ENCODE measurements at places on chromosomes 1 and 21.

DNA sequence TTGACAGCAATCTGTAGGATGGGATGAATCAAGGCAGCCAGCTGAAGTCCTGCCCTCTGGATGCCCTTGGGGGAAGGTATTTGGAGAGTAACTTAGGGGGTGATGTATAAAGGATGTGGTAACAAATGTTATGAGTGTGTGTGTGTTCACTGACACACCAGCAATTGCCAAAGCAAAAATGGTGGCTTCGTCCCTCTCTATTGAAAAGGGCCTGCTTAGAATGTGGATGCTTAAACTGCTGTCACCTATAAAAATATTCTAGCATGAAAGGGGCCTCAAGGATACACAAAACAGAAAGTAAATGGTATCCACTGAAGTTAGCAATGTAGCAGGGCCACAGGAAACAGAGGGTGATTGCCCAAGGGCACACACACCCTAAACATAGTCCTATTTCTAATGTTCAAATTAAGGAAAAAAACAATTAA lies 15.1 kb upstream of the AIM2 start:
- DNase-seq, result no peak

DNA sequence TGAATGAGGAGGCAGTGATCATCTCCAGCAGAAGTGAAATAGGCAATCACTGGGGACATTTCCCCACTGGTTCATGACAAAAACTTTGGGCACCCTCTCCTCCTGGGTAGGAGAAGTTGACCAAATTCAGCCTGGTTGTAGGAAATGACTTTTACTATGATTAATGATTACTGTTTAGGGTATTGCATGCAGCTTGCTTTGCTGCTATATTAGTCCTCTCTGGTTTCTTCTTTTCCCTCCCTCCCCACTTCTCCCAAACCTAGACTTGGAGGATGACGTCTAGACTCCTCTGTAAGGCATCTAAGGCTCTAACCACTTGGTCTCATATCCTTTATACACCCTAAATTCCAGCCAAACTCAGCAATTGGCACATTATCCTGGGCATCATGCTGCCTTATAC lies 3.4 kb upstream of the RGS16 start:
- DNase-seq, result no peak

DNA sequence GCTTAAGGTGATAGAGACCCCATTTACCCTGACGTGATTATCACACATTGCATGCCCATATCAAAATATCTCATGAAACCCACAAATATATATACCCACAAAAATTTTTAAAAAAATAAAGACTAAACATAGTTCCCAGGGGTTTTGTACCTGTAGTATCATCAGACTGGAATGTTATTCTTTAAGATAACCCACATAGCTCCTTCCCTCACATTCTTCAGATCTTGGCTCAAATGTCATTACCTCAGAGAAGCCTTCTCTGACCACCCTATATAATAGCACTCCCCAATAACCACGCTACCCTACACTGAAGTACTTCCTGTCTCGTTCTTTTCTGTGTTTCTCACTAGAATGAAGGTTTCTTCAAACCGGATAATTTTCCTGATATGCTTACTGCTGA lies 138.3 kb upstream of the SNX7 start:
- no peak for DNase-seq

DNA sequence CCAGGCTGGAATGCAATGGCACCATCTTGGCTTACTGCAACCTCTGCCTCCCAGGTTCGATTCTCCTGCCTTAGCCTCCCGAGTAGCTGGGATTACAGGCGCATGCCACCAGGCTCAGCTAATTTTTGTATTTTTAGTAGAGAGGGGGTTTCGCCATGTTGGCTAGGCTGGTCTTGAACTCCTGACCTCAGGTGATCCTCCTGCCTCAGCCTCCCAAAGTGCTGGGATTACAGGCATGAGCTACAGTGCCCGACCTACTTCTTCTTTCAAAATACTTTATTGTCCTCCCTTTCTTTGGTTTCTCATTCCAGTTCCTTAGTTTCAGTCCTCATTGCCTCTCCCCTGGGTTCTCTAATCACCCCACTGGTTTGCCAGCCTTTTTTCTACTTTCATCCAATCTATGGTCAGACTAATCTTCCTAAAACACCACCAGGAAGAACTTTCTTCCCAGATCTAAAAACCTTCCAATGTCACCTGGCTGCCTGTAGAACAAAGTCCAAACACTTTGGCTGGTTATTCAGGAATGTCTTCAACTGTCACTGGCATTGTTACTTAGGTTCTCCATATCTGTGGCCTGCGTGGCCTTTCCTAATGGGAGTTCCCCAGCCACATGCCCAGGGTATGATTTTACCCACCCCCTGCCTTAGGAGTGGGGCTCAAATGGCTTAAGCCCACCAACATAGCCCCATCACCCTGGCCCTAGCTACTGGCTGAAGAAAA lies 29.0 kb upstream of the SLC30A1 start:
- DNase-seq, result no peak

GRCh38 chr1:175167861-175168260 lies 24.7 kb downstream of the KIAA0040 start:
- DNase-seq, result no peak

DNA sequence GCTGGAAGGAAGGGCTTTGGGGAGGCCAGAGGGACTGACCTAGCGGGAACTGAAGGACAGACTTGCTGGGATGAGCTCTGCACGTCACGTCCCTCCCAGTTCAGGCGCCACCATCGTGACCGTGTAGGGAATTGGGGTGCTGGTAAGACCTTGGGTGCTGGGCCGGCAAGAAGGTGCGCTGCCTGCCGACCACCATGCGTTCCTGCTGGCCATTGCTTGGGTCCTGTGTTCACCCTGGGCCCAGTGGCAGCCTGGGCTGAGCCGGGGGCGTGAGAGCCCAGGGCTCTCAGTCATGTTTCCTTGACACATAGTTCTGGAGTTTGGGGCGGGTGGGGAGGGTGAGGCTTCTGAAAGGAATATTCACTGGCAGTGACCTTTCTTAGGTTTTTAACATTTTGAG lies 176.0 kb downstream of the CAMTA1 start:
- DNase-seq, result no peak

GRCh38 chr1:2474104-2474844 lies 1.8 kb upstream of the PLCH2 start:
- DNase-seq, result no peak

GRCh38 chr1:39131940-39132339 lies 72.6 kb upstream of the MACF1 start:
- no peak for DNase-seq

- DNase-seq, result no peak
Measured at GRCh38 chr1:24967555-24967954, 37.5 kb upstream of the RUNX3 start.

GRCh38 chr1:173195596-173196088 lies 11.5 kb downstream of the TNFSF4 start:
- DNase-seq, result peak; percentile 59

- DNase-seq, result no peak
Measured at GRCh38 chr21:27837936-27838335, 871.0 kb upstream of the ADAMTS5 start.

DNA sequence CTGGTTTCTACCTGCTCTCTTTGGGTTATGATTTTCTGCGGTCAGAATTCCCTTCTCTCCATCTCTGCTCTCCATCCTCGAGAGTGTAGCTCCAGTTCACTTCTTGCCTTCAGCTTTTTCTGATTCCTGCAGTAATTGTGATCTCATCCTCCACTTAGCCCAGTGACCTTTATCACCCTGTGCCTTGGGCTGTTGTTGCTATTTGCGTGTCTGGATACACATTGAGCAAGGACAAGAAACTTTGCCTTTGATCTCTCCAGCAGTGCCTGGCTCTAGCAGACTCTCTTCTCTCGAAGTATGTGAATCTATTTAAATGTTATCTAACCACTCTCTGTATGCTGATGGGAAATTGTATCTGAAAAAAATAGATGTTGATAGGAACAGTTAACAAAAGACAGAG lies 76.4 kb upstream of the MARK1 start:
- DNase-seq, result no peak

- DNase-seq, result no peak
Measured at GRCh38 chr1:119373465-119373864, 4.9 kb downstream of the HAO2 start.

DNA sequence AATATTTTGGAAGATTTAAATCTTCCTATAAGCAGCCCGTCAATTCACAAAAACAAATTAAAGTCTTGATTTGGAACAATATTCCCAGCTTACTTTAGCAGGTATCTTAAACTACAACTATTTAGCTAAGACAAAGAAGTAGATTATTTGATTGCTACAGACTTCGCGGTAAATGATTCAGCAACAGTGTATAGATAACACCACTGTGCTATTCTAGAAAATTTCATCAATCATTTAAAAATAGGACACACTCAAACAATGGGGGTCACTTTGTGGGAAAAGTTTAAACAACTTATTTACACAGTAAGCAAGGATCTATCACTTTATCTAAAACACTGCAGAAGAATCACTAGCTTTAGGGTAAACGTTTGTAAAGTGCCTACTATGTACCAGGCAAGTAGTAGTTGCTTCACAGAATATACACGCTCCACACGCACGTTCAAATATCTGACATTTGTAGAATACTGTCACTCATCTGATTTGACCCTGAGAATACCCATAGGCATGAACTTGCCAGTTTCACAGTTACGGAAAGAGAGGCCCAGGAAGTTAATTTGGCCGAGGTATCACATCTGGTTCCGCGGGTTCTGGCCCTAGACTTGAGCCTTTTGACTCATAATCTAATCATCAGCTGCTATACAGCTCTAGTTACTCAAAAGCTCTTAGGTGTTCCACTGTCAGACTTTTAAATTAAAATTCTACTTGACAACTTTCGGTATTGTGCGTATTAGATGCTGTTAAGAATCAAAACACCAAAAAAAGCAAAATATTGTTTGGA lies 876 bp downstream of the DENND2C start:
- no peak for DNase-seq

DNA sequence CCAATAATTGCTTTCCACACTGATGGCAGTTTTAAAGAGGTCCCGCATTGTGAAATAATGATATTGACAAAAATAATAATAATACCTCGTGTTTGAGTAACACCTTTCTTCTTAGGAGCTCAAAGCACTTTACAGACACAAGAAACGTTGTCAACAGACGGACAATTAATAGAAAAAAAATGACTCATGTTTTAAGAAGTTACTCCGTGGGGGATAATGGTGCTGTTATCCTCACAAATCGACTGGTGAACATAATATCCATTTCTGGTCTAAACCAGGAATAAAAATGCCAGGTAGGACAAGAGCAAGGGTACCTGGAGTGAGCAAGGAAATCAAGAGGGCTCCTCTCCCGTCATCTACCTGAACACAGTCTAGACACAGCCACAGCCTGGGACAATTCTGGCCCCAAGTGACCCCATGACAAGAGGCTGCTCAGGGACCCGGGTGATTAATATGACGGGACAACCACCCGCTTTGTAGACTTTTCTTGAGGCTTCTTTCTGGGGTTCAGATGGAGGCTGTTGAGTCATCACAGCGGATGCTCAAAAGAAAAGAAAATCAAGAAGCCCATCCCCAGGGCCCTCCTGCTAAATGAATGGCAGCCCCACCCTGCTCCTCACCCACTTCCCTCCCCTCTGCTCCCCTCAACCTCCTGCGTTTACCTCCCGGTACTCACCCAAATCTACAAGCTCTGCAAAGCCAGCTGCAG lies 146.2 kb upstream of the IRF2BP2 start:
- DNase-seq, result no peak

GRCh38 chr1:51044199-51044598 lies 57.8 kb upstream of the C1orf185 start:
- DNase-seq, result no peak

DNA sequence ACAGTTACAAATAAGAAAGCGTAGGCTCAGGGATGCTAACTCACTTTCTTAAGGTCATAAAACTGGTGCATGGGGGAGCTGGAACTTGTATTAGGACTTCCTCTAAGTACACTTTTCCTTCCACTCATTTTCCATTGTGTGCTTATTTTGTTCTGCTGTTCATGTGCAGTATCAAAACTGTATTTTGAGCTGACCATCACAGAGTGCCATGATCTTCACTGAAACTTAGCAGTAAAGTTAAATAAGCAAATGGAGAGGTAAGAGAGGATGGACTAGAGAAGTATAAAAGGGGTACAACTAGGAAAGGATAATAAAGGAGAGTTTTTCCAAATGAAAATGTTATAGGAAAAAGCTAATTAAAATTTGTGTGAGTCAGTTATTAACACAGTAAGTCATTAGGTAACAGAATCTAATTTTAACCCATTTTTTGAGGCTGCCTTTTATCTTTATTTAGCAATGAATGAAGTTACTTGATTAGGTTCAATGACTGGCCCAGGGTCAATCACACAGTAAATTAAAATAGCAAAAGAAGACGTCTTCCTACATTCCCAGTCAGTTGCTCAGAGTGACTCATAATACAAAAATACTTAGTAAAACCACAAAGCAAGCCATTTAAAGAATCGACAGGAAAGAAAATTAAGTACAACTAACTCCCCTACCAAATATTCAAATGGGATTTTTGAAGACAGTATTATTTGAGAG lies 165.8 kb upstream of the C1orf105 start:
- no peak for DNase-seq

DNA sequence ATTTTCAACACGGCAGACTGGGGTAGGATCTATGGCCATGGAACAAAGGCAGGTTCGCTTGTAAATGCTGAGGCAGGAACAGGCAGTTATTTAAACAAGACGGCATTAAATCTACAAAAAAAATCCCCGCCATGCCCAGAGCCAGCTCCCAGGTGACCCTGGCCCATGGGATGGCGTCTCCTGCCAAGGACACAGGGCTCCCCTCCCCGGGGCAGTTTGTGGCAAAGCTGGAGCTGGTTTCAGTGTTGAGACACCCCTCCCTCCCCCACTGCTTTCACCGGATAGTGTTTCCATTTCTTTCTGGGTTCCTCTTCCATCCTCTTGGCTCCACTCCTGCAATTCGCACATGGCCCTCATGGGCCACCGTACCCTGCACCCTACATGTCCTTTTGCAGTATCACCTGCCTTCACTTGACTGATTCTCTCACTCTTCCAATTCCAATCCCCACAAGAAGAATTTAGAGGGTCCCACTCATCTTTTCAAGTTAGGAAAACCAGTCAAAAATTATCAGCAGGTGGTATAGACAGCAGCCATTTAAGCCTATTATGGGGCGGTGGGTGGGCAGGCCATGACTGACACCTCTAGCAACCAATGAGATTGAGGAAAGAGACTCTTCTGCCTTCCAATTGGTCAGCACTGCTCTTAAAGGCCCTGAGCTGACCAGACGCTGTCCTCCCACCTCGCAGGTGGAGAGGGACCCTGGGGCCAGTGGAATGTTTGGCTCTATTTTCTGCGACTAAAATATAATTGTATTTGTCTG lies 52.0 kb downstream of the OLIG1 start:
- DNase-seq, result no peak

GRCh38 chr1:51301844-51302162 lies 28.6 kb downstream of the TTC39A start:
- no peak for DNase-seq

DNA sequence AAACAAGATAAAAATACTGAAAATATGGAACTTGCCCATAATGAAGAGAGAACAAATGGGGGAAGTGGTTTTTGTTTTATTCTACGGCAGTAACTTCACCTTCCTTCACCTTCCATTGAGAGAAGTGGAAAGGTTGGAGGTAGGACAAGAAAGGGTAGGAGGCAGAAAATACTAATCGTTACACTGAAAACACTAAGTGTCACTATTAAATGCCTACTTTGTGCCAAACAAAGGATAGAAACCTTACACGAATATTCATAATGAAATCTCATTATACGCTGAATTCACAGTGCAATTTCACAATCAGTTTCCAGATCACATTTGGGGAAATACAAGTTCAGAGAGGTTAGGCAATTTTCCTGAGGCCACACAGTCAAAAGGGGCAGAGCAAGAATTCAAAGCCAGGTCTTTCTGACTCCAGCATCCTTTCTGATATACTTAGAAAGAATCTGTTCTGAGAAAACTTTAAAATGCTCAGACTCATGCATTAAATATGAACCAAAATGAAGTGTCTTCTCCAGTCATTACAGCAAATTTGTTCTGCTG lies 3.0 kb downstream of the TIAM1 start:
- DNase-seq, result no peak

- DNase-seq, result no peak
Measured at GRCh38 chr1:180923021-180923841, 10.5 kb downstream of the KIAA1614 start.

All from activated naive CD8-positive, alpha-beta T cell treated with anti-CD3 and anti-CD28 coated beads, Interleukin-2, amount 10 ng/mL, durations not matched to agents 7 days and 5 days (primary cell).